ENCODE measurements at places on chromosomes 11 and 22.
A peak's percentile ranks its signal among the peaks of the same experiment; 100 is the strongest.

GRCh38 chr22:48711031-48711431 lies 1116.6 kb downstream of the BRD1 start:
- no peak for DNase-seq

DNA sequence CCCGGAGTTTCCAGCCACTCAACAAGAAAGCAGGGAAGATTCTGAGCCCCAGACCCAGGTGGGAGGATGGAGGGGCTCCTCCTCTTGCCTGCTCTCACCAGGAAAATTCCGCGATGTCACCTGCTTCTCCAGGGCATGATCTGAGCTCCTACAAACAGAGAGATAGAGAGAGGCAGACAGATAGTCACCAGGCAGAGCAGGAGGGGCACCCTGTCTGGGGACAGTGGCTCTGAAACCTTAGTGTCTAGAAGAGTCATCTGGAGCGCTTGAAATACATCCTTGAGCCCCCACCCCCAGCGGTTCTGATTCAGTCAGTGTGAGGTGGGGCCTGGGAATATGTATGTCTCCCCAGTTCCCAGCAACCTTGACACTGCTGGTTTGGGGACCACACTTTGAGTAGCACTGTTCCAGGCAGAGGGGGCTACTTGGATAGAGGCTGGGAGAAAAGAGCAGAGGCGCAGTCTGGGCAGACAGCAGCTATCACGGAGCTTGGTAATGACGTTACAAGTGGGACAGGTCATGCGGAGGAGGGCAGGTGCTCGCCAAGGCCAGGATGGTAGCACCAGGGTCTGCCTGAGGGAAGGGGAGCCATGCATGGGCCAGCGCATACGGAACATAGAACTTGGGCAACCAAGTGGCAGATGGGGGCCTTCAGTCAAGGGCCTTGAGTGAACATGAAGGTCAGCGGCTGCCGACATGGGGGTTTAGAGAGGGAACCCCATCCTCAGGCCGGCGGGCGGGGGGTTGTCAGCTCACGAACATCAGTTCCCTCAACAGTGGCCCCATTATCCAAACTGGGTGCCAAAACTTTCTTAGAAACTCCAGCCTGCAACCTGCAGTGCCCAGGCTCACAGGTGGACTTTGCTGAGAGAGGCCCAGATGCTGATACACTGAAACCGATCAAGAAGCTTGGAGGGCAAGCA lies 60.9 kb upstream of the MYEOV start:
- no peak for DNase-seq

- no peak for DNase-seq
Observed at GRCh38 chr11:86663291-86663690, 9.1 kb downstream of the ME3 start.

DNA sequence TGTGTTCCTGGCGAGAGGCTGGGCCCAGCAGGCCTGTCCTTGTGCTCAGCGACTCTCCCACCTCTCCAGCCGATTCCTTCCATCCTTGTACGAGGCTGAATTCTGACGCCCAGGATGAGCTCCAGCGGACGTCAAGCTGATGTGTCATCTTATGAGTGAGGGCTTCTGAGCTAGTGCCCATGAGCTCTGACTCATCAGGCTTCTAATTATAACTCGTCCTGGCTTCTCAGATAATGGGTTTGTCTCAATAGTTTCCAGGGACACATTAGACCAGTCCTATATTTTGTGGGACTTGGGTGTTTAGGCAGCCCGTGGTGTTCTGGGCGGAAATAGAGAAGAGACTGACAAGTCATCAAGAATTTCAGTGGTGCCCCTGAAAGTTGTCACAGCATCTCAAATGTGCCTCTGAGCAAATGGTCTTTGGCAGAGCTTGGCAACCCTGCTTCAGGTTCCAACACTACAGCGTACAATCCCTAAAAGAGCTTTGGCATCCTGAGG lies 108.2 kb upstream of the CD44 start:
- no peak for DNase-seq

- peak; percentile 49 for DNase-seq
Observed at GRCh38 chr11:17598700-17599459, 51.8 kb downstream of the OTOG start.

- no peak for DNase-seq
Observed at GRCh38 chr11:46112961-46113607, 8.2 kb downstream of the PHF21A start.

- DNase-seq, result no peak
Observed at GRCh38 chr22:39914584-39914983, 13.7 kb downstream of the GRAP2 start.

DNA sequence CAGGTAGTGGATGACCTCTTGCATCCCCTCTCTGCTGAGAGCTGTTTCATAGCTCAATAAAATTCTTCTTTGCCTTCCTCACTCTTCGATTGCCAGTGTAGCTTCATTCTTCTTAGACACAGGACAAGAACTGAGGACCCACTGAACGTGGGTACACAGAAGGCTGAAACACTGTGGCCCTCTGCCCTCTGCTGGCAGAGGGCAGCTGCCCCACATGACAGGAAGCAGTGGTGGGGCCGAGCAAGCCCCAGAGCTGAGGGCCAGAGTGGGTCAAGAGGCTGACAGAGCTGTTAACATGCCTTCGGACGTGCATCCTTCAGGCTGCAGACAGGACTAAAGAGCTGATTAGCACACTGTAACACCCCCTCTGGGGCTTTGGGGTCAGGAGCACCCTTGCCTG lies 15.6 kb downstream of the SMC1B start:
- DNase-seq, result no peak

GRCh38 chr22:44578516-44579230 lies 80.6 kb upstream of the RTL6 start:
- DNase-seq, result no peak

DNA sequence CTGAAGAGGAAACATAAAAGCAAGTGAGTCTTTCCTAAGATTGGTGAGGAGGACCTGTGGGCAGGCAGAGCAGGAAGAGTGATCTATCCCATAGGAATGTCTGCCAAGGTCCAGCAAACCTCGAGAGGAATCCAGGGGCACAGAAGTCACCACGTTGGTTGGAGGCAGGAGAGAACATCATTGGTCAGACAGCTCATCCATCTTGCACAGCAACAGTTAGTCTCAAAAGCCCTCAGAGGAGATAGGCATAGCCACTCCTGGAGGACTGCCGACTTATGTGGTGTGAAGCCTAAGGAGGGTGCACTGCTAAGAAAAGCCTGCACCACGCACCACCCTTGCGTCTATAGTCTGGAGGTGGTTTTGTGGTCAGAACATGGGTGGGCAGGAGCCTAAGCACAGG lies 109.1 kb downstream of the RASSF10 start:
- DNase-seq, result no peak

GRCh38 chr11:76562541-76562940 lies 108.0 kb downstream of the LRRC32 start:
- DNase-seq, result no peak

DNA sequence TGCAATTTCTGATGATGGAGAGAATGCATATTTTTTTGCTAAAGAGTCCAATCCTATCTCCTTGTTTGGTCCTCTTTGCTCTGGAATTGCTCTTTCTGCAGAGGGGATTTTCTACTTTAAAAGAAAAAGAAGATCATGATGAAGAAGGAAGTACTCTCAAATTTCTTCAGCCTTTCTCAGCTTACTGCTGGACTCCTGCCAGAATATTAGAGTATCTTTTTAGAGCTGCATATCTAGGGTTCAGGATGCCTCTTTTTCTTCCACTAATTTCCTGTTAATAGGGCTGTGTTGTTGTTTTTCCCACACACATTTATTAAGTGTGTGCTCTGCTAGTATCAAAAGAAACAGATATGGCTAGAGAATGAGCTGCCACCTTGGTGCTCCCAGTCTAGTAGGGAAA lies 18.2 kb downstream of the UBASH3B start:
- DNase-seq, result no peak

DNA sequence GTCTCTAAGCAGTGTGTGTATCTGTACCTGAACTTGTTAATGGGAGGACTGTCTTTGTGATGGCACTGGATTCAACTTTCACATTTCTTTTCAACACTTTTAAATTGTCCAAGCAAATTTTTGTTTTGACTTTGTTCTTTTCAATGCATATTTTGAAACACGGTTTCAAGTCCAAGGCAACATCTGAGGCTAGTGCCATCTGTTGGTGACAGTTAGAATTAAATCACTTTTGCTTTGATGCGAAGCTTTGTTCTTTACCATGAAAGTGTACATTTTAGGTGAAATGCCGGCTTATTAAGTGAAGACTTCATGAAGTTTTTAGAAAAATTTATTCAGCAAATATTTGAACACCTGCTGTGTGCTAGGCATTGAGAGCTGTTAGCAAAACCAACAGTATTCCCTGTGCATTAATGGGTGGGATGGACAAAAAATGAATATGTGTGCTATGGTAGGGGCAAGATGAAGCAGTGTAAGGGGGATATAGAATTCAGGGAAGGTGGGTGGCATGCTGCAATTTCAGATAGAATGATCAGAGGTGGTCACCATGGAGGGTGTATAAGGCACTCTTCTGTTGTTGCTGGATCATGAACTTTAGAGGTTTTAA lies 70.2 kb downstream of the DDX10 start:
- DNase-seq, result no peak

GRCh38 chr11:19895776-19896175 lies 183.1 kb downstream of the NAV2 start:
- DNase-seq, result no peak

DNA sequence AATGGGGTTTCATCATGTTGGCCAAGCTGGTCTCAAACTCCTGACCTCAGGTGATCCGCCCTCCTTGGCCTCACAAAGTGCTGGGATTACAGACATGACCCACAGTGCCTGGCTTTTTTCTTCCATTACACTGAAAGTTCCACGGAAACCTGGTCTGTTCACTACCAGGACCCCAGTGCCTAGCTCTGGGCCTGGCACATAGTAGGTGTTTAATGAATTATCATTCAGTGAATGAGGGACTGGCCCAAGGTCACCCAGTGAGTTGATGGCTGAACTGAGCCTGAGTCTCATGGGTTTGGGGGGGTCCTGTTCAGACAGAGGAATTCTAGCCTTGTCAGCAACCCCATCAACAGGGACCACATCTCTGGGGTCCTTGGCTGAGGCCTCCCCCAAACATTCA lies 3.1 kb downstream of the C11orf86 start:
- no peak for DNase-seq

DNA sequence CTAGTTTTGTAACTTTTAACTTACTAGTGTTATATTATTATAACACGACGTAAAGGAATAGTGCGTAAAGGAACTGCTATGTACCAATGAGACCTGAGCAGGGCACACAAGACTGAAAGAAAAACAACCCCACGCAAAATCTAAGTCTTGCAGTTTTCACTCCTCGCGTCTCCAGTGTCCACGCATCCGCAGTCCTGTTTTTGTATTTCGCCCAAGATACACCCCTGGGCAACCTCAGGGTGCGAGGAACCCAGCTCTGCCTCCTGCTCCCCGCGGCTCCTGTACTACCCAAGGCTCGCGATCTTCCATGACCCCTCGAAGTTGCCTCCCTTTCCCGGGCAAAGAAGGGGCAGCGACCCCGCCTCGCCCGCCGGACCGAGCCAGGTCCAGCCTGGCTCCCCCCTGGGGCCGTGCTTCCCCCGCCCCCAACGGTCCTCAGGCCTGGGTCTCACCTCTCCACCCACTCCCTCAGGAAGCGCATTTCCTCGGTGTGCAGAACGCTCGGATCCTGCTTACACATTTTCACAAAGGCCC lies 393 bp downstream of the ST13 start:
- no peak for DNase-seq

DNA sequence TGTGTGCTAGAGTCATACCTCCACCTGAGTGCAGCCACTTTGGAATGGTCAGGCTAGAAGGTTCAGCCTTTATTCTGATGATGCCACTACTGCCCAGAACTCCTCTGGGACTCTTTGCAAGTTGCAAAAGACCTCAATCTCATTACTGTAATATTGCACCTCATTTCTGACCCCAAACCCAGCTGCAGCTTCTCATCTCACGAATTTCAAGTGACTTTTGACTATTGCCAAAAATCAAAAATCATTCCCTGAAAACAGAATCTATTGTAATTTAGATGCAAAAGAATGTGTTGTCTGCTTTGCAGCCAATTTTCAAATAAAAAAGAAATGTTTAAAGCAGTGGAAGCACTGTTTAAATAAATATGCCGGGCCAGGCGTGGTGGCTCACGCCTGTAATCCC lies 25.2 kb downstream of the GVQW3 start:
- DNase-seq, result no peak

GRCh38 chr22:24407278-24407665 lies 20.1 kb upstream of the ADORA2A start:
- DNase-seq, result no peak

DNA sequence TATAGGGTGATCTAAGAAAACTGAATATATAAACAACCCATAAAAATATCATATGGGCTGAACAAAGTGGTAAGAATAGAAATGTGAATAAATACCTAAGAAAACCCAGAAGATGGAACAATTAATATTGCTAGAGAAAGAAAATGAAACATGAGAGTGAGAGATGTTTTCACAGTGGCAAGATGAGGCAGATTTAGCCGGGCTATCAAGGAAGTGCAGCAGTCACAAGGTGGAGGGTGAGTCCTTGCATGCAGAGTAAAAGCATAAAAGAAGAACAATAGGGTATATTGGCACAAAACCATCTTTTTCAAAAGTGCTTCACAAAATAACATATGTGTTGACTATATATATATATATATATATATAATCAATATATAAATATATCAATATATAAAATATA lies 49.6 kb downstream of the NOX4 start:
- no peak for DNase-seq

- no peak for DNase-seq
Observed at GRCh38 chr11:27551127-27551526, 44.6 kb upstream of the LIN7C start.

DNA sequence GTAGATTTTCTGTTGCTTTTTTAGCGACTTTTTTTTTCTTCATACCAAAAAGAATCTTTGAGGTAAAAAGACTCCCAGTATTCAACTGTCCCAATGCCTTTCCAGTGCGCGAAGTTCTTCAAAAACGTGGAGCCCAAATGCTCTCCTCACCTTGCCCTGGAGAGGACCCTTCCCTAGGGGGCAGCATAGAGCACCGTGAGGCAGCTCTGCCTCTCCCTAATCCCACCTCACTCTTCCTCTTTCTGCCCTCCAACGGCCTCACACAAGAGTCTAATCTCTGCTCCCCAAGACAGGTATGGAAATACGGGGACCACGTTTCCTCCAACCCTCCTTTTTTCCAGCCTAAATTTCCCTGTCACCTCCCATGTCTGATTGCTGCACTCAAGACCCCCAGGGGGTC lies 117.5 kb upstream of the ALX4 start:
- DNase-seq, result no peak

GRCh38 chr22:30337461-30337778 lies 10.7 kb upstream of the TBC1D10A start:
- DNase-seq, result no peak

- DNase-seq, result no peak
Observed at GRCh38 chr11:122430490-122430889, 225.0 kb upstream of the UBASH3B start.

- DNase-seq, result no peak
Observed at GRCh38 chr11:16935518-16936302, 78.5 kb downstream of the PLEKHA7 start.

DNA sequence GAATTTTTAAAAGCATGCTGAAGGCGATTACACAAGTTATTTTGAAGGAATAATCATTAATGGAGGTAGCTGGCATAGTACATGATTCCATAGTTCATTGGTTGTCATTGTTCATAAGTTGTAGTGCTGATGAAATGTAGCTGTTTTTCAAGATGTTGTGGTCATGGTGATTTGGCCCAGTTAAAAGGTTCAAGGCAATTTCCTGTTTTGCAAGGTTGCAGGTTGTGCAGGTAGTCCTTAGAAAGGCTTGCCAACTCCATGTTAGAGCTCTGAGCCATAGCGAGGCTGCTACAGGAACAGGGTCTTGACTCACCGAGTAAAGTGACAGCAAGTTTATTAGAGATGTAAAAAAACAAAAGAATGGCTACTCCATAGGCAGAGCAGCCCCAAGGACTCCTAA lies 95.8 kb upstream of the CHORDC1 start:
- DNase-seq, result no peak

GRCh38 chr11:46534711-46535110 lies 59.1 kb downstream of the AMBRA1 start:
- DNase-seq, result no peak

Measured in activated CD8-positive, alpha-beta memory T cell treated with anti-CD3 and anti-CD28 coated beads for 1 hour (primary cell).